ENCODE measurements at places on chromosomes 11 and 22.

DNA sequence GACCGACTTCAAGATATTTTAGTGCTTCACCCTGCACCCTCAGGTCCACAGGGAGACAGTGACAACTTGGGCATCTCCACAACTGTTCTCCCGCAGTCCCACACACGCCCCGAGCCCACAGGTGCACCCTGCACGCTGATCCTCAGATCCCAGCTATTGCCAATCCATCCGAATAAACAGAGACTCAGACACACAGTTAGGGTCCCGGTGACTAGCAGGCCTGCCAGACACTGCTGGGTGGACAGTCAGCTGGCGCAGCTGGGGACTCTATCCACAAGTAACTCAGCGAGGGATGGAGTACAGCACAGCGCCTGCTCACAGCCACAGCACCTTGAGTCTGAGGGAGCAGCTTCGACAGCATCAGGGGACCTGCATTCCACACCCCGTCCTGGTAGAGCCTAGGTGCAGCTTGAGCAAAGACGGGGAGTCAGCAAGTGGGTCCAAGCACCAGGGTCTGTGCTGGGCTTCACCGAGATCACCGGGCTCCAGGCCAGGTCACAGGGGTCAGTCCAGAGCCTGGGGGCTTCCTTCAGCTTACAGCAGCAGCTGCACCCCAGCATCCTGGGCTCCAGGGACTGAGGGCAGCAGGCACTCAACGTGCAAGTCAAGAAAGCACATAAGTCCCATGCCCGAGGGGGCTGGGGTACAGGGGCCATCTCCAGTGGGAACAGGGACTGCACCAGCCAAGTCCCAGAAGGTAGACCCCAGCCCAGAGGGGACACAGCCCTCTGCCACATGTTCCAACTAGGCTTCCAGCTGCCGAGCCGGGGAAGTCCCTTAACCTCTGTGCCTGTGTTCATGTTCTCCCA is 7.6 kb downstream of the RPL3 start:
- DNase-seq, result no peak

- no peak for DNase-seq
Observed at GRCh38 chr11:77191429-77191822, 63.4 kb downstream of the MYO7A start.

DNA sequence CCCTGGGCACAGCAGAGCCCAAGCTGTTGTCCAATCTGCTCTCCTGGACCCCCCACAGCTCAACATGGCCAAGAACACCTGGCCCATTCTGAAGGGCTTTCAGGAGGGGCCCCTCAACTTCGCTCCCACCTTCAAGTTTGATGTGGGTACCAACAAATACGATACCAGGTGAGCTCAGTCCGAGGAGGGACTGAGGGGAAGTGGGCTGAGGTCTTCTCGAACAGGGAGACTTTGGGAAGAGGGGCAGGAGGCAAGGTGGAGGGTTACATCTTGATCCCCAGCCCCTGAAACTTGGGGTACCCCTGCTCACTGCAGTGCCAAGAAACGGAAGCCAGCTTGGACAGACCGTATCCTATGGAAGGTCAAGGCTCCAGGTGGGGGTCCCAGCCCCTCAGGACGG is 5.4 kb downstream of the INPP5J start:
- DNase-seq, result no peak

GRCh38 chr22:35555483-35555890 is 14.9 kb downstream of the RASD2 start:
- no peak for DNase-seq

DNA sequence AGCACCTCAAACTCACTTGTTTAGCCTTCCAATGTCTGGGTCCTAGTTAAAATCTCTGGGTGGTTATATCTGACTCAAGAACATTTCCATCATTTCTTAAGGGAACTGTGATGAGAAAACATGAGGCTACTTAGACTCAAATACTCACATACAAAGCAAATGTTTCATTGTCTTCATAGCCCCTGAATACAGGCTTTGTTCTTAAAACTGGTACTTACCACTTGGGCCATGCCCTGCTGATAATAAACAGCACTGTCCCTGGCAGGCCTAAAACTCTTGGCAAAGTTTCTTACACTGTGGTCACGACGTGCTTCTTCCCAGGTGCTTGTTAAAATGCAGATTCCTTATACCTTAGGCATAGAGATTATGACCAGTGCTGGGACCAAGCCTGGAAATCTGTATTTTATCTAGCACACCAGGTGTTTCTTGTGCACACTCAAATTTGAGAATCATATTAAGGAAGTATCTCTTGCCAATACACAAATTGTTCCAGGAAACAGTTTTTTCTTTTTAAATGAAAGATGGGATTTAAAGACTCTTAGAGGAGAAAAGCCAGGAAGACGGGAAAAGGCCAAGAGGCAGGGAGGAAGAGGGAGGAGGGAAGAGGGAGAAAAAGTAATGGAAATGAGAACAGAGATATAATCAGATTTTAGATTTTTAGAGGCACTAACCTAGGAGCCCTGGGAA is 287.9 kb upstream of the MPPED2 start:
- no peak for DNase-seq
